ENCODE measurements at places on chromosomes 11 and 22.

GRCh38 chr22:25666308-25666707 lies 75.7 kb upstream of the MYO18B start:
- no peak for DNase-seq

DNA sequence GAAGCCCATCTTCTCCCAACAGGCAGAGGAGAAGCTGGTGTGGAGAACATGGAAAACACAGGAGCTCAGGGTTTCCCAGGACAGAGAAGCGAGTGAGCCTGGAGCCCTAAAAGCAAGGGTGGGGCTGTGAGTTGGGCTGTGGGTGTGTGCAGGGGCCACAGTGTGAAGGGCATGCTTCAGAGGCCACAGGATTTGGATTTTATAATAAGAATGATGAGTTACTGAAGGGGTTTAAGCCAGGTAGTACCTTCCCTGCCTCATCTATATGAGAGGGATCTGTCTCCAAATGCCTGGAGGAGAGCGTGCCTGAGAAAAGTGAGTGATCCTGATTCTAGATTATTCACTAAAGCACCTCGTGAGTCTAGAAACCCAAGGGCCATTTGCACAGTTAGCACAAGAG lies 106.8 kb downstream of the VPREB1 start:
- no peak for DNase-seq

- no peak for DNase-seq
These were observed 4.7 kb downstream of the TNNT3 start for GRCh38 chr11:1924181-1924580.

DNA sequence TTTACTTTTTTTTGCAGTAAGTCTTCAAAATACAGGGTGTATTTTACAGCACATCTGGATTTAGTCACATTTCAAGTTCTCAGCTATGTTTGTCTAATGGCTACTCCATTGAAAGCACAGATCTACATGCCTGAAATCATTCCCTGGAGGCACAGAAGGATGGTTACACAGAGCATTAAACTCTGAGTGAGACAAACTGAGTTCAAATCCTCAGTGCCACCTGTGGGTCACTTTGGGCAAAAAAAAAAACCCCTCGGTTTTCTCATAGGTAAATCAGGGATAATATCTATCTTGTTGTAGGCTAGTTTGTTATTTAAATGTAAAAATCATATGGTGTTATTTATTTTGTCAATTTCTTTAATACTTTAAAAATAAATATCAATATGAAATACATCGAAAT lies 7.7 kb downstream of the ANKRD49 start:
- no peak for DNase-seq

DNA sequence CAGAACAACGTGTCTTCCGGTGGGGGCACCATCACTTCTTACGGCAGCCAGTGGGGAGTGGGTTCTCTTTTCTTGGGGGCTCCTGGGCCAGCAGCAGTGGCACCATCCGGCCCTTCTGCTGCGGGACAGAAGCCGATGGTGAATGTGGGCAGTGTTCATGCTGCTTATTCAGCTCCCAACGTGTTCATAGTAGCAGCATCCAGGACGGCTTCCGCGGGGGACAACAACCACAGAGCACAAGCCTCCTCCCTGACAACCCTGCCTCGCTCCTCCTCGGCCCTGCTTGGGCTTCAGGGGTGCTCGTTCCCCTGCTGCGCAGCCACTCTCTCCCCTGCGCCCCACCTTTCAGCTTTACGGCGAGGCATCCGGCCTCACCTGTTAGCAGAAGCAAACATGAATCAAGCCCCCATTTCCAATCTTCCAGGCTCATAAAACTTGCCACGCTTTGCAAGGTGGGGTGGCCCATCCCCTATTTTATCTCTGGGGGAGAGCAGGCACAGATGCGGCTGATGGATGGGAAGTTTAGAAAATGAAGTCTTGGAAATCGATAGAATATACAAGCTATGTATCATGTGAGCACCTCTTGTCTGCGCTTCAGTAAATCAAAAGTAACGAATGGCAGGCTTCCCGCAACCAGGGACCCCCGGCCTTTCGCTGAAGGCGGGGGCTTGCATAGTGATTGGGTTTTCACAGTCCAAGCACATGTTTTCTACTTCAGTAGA lies 191.8 kb upstream of the NECTIN1 start:
- DNase-seq: no peak

DNA sequence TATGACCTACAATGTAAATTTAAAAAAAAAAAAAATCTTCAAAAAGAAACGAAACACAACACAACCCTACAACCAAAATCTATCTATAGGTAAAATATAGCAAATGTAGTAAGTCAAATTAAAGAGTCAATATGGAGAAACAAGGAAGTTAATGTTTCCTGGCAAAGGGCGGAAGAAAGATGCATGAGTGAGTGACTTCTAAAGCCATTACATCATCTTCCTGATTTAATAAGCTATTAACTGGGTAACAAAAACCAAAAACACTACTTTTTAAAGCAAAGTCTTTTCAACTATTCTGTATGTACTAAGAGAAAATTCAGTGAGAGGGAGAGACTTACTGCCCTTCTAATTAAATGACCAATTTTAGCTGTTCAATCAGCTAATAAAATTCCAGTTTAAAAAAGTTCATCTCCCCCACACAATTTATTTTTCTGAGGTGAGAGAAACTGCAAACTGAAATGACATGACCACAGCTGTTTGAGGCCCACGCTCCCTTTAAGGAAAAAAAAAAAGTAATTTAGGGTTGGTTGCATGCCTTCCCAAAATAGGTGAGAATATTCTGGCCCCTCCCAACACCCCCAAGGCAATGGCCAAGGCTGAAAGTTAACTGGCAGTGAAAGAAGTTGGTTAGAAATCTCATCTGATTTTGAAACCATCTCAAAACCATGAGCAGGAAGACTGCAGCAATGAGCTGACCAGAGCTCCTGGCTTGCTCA lies 5.9 kb downstream of the SF1 start:
- DNase-seq: no peak

DNA sequence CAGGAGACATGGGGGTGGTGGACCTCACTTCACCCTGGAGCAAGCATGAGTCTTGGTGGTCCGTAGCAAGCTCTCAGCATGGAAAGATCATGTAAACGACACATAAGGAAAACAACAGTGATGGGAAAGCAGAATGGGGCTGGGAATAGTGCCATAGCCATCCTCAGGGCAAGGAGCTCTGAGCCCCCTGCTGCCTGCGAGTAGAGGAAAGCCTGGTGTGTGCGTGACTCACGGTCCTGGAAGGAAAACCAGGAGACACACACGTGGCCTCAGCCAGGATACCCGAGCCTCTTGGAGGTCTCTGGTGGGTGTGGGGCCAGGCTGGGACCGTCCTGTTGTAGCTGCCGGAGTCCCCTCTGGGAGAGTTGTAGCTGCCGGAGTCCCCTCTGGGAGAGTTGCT lies 12.4 kb downstream of the SHANK3 start:
- peak; percentile 67 for DNase-seq

GRCh38 chr11:45089251-45089650 lies 57.2 kb upstream of the PRDM11 start:
- peak; percentile 86 for DNase-seq

GRCh38 chr11:80309301-80309700 lies 868.5 kb upstream of the TENM4 start:
- DNase-seq: no peak

GRCh38 chr11:117816151-117816741 lies 8.3 kb downstream of the FXYD2 start:
- no peak for DNase-seq

GRCh38 chr11:113831314-113831713 lies 44.1 kb downstream of the USP28 start:
- DNase-seq: no peak

DNA sequence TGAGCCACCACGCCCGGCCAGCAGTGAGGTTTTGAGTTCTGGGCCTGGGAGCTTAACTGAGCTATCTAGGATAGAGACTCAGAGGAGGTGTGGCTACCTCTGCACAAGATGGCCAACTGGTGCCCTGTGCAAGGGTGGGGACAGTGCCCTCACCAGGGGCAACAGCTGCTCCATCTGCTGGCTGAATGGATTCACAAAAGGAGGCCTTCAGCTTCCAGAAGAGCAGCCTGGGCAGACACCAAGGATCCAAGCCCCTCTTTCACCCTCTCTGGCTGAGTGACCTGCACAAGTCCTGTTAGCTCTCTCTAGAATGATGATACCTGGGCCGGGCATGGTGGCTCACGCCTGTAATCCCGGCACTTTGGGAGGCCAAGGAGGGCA lies 33.5 kb upstream of the BAIAP2L2 start:
- no peak for DNase-seq

GRCh38 chr11:120906766-120907165 lies 117.1 kb upstream of the TBCEL start:
- no peak for DNase-seq

- DNase-seq: peak; percentile 34
These were observed 8.4 kb downstream of the LRRC10B start for GRCh38 chr11:61516675-61517572.

DNA sequence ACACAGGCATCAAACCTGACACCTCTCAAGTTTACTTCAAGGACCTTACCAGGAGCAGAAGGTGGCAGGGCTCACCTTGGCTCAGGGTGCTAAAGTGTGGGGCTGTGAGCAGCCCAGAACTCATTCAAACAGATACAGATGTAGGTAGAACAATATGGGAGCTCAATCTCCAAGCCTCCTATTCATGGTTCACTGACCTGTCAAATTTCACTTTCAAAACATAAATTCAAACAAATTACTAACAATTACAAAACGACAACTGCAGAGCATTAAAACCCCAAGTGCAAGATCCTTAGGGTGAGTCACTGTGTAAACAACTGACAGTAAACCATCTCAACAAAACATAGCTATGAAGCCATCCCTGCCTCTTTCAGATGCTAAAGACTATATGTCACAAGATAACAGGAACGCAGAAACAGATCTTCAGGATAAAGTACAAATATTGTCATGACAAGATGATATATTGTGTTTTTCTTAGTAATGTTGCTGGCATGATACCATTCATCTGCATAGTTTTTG lies 303.5 kb upstream of the ANO3 start:
- DNase-seq: peak; percentile 62

DNA sequence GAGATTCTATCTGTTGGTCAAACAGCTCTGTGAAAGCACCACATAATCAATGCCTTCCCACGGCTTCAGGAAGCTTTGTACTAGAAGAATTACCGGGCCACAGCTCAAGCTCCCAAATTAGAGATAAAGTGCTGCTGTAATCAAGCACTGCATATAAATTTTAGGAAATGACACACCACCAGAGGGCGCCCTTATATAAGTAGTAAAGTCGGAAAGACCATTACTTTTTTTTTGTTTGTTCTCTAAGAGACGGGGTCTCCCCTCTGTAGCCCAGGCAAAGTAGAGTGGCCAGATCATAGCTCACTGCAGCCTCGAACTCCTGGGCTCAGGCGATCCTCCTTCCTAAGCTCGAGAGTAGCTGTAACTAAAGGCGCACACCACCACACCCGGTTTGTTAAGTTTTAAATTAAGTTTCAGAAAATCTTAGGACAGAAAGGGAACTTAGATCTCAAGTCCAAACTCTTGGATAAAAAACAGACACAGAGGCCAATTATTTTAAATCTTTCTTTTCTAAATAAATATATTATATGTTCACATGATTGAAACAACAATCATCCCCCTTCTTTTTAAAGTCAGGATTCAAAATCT lies 32.6 kb downstream of the PRCP start:
- peak; percentile 89 for DNase-seq

DNA sequence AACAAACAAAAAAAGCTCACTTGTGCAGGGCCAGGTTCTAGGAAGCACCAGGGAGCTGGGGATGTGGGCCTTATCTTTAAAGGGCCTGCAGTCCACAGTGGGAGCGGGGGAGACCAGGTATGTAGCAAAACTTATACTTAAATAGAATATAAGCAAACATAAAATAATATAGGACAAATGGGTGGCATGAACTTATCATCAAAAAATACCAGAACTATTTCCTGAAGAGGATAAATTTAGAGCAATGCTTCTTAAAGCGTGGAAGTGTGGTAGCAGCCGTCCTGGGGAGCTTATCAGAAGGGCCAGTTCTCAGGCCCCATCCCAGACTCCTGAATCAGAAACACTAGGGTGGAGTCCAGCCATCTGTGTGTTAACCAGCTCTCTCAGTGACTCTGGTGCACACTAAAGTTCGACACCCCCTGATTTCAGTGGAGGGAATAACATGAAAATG lies 9.3 kb downstream of the VPS26B start:
- DNase-seq: no peak

GRCh38 chr11:96204721-96205459 lies 138.1 kb downstream of the MAML2 start:
- no peak for DNase-seq

DNA sequence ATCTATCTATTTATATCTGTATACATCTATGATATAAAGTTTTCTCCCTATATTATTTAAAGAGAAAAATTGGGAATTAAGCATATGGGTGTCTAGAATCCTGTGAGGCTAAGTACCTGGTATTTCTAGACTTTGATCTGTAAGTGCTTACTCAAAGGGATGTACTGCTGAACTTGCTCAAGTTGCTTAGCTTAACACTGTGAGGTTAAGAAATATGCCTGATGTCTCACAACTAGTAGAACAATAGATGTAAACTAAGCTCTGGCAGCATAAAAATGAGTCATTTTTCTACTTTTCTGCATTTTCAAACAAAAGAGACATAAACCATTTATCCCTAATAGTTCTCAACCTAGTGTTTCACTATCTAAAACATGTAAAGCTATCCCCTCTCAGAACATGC lies 744.4 kb upstream of the ANO3 start:
- DNase-seq: no peak

DNA sequence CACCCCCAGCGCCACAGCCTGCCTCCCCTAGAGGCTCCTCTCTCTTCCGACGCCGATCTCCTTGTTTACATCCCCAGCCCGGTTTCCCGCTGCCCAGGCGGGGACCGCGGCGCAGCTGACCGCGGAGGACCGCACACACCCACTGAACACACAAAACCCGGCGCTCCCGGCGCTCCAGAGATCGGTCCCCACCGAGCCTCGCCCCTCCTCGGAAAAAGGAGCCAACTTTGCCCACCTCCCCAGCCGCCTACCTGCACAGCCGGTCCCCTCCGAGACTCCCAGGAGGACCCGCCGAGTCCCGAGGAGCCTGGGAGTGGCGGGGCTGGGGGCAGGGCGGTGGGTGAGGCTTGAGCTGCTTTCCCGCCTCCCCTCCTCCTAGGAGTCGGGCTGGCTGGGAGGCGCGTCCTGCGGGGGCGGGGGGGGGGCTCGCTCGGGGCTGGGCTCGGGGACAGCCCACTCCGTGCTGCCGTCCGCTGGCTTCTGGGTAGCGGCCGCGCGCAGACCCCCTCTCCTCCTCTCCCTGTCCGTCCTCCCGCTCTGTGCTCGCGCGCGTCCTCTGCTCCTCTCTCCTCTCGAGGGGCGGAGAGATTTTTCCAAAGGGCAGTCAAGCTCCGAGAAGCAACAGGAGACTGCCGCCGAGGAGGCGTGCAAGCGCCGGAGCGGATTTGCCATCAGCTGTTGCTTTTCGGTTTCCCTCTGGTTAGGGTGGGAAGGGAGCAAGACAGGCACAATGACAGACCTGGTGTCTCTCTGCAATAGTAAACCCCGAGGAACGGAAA lies at the start of gene FXYD6:
FXYD6 (minus strand) TSS at position 318 of the 779 bp plus-strand sequence. CDS start 33,882 bp downstream, outside the sequence.
- peak; percentile 30 for DNase-seq

GRCh38 chr11:37109286-37109585 lies 511.2 kb upstream of the RAG2 start:
- no peak for DNase-seq
